Activated CD4-positive, alpha-beta T cell treated with anti-CD3 and anti-CD28 coated beads for 1 hour (primary cell): ENCODE measurements at places on chromosomes 11 and 22.

DNA sequence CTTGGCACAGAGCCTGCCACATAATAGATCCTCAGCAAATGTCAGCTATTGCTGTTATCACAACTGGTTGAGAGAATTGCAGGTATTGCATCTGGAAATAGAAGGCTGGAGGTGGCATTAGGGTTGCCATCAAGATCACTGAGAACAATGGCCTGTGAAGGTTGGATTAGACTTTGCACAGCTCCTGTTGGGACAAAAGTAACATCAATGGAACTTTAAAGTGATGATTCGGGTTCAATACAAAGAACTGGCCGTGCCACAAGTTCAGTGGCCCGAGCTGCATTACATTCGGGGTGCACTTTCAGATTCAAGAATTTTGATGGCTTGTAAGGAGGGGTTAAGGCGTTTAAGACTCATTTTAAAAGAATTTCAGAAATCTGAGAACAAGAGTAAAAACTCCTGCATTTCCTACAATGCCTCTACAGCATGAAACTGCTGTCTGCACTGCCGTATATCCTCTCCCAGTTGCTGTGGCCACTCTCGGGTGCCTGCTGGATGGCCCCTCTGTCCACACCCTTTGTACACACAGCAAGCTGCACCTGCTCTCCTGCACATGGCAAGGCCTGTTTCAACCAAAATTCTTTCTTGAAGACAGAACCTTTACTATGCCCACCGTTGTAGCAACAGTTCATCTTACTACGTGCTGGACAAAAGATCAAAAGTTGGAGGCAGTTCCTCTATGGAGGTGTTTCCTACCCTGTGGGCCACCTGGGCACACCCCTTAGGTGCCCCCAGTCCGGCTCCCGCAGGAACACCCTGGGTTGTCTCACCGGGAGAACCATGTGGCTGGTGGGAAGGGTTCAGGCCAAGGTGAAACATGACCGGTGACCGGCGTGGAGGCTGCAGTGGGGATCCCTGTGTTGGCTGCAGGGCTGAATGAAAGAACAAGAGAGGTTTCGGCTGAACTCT, 17.5 kb upstream of the SHANK2 start:
- no peak for DNase-seq

DNA sequence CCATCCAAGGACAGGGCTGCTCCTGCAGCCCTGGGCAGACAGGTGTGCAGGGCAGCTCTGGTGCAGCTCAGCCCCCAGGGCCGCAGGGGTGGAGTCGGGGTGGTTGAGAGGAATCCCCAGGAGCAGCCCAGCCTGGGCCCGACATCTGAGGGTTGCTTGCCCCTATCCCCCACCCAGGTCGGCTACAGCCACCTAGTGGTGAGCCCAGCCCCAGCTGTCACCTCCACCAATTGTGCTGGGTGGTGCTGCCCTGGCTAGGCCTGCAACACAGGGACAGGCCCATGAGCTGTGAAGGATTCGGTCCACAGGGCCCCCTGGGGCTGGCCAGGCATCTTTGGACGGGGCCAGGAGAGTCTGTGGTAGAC, 29.6 kb downstream of the RTN4R start:
- DNase-seq, result peak; percentile 35

DNA sequence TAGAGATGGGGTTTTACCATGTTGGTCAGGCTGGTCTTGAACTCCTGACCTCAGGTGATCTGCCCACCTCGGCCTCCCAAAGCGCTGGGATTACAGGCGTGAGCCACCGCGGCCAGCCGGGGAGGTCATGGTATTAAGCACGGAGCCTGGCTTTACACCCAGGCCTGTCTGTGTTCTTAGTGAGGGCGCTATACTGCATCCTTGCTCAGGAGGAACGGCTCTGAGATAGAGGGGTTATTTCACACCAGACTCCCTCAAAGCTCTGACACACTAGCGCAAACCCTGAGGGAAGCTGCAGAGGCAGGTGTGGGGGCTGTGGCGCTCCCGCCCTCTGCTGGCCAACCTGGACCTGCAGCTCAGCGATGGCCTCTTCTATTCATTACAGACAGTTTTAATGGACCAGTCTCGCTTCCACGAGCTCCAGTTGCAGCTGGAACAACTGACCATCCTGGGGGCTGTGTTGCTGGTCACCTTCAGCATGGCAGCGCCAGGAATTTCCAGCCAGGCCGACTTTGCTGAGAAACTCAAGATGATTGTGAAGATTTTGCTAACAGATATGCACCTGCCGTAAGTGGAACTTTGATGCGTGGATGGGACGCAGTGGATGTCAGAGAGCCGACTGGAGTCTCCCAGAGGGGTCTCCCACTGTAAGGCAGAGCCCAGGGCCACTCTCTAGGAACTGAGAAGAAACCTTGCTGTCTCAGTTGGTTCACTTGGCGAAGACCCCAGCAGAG, 26.2 kb downstream of the TCP11L1 start:
- peak; percentile 68 for DNase-seq

DNA sequence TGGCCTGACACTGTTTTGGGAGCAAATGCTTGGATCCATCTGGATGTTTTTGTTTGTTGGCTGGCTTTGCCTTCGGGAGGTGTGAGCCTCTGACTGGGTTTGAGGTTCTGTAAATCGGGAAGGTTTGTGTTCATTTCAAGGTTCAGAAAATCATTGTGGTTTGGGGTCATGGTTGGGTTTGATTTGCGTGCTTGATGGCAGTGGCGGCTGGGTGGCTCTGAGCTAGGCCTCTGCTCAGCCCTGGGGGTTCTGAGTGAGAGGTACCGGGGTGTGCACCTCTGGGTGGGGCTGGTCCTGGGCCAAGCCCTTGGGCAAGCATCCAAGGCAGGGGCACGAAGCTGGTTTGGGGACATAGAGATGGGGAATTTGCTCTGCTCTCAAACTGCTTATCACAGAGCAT, 37.0 kb upstream of the ALX4 start:
- DNase-seq, result no peak

GRCh38 chr11:91776655-91777054, 448.0 kb upstream of the FAT3 start:
- DNase-seq, result no peak

DNA sequence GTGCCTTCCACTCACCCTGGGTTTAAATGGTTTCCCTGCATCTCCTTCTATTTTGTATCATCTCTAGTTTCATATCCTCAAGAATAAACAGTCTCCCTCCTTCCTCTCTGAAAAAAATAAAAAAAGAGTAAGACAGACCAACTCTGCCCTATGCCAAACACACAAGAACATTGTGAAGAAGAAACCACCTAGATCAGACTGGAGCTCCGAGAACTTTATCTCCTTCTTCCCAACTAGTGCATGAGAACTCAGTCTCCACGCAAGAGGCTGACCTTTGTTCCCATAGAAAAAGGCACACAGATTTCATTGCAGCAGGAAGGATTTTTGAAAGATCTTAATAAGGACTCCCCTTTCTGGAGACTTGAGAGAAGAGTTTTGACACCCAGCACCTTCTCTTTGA, 8.7 kb upstream of the PEX26 start:
- DNase-seq, result no peak

GRCh38 chr11:128720522-128720985, 26.7 kb downstream of the FLI1 start:
- no peak for DNase-seq

DNA sequence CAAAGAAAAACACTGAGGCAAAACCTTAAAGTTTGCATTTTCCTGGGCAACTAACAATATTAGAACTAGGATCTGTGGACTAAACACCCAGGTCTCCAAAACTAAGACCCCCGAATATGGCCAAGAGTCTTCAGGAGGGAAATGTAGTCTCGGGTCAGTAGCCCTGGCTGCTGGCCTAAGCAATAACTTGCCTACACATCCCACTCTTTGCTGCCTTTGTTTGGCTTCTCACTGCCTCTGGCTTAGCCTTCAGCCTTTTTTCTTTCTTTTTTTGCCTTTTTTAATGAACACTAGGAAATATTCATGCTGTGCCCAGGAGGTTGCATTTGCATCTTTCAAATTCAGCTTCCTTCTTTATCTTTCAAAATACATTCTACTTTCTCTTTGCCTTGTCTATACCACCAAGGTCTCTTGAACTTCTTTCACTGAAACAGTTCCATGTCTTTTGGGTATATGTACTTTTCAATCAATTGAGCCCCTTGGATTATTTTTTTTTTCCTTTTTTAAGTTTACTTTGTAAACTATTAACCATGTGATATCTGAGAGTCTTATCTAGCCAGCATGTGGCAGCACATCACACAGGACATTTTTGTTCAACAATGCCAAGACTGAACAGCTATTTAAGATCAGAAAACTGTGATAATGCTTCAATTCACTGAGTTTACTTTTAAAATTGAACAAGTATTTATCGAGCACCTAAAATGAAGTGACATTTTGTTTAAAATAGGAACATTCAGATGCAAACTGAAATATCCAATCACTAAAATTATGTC, 165.0 kb upstream of the TRPC6 start:
- no peak for DNase-seq

- DNase-seq, result peak; percentile 31
These were observed 585 bp upstream of the NADSYN1 start for GRCh38 chr11:71452199-71453036.

DNA sequence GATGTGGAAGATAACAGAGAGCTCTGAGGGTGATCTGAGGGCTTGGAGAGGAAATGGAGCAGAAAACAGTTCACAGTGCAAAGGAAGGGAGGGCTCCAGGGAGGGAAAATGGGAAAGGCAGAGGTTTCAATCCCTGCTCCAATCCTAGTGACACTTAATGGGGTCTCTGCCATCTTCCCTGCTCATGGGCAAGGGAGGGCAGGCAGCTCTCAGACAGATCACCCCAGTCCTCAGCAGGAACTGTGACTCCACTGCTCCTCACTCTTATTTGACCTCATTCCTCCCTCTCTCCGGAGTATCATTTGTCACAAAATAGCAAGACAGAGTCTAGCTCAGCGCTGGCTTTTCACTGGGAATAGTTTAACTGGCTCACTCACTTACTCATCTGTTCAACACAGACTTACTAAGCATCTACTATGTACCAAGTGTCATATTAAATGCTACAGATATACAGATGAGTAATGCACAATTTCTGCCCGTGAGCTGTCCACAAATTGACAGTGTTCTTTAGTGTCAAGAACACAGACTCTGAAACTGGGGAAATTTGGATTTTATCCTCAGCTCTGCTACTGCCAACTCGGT, 817.4 kb downstream of the OPCML start:
- DNase-seq, result no peak

- no peak for DNase-seq
These were observed 50.5 kb upstream of the ZBED5 start for GRCh38 chr11:10908215-10908951.

GRCh38 chr11:119668676-119669075, 60.3 kb downstream of the NECTIN1 start:
- DNase-seq, result no peak

DNA sequence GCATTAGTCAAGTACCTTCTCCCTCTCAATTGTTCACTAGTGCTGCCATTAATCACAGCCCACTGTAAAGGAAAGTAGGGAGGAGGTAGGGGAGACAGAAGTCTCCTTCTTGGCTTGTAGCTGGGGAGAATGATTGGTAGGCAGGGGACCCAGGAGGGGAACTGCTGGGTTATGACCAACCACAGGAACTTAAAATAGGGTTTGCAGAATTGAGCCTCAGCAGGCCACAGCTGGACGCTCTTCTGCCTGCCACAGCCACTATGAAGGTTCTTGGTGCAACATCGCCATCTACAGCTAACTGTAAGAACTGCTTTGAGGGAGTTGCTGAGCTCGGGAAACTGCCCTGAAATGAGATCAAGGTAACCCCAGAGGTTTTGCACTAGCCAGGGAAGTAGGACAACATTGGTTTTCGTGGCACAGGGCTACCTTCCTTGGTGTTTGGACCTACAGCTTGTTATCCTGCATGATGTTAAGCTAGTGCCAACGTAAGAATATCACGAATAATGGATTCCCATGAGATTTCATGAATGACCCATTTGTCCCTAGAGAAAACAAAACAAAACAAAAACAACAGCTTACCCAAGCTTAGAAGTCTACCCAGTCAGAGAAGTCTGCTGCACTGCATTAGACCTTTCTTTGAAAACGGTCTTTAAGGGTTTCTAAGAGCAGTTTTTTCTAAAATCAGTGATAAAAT, 787.1 kb upstream of the API5 start:
- no peak for DNase-seq

DNA sequence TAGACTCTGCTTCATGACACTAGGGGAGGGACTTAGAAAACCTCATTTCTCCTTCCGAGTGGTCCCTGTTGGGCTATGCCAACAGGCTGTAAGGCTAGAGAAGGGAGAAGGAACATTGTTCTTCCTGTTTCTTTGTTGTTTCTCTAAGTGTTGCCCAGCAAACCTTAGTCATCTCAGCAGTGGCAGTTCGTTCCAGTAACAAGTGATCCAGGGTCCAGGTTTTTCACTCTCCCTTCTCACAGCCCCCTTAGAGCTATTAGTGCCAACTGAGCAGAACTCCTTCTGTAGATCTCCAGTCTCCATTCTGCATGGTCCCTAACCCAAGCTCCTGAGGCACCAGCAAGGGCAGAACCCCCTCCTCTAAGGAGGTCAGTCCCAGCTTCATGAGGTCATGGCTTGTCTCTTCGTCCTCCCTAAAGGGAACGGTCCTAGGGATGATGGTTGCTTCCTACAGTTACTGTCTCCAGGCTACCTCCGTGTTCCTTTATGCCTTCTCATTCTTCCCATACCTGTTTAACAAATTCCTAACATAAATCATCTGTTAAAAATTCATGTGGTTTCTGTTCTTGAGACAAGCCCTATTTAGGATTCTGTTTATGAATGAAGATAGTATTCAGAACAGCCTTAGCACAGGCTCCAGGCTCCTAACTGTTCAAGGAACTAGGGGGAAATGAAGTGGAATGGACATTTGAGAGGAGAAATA, 168.6 kb upstream of the UBASH3B start:
- DNase-seq, result no peak

DNA sequence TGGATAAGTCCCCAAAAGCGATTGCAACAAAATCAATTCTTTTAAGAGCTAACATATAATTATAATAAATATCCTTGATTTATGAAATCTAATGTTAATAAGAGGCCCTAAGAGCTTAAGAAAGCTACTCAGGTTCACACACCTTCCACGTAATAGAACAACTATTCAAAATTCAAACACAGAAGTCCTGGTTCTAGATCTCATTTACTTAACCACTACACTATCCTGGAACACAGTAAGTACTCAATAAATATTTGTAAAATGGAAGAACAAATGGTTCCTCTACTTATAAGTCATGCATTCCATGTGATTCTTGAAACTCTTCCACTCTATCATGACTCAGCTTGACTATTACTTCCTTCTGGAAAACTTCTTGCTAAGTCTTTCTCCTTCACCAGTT, 268.2 kb downstream of the FAM181B start:
- no peak for DNase-seq
